ENCODE measurements at places on chromosomes 1 and 21.
A peak's percentile ranks its signal among the peaks of the same experiment; 100 is the strongest.

- DNase-seq, result peak; percentile 85
Observed at GRCh38 chr1:151457911-151458801, 1.1 kb downstream of the POGZ start.

- no peak for DNase-seq
Observed at GRCh38 chr1:18045203-18045602, 62.4 kb upstream of the IGSF21 start.

DNA sequence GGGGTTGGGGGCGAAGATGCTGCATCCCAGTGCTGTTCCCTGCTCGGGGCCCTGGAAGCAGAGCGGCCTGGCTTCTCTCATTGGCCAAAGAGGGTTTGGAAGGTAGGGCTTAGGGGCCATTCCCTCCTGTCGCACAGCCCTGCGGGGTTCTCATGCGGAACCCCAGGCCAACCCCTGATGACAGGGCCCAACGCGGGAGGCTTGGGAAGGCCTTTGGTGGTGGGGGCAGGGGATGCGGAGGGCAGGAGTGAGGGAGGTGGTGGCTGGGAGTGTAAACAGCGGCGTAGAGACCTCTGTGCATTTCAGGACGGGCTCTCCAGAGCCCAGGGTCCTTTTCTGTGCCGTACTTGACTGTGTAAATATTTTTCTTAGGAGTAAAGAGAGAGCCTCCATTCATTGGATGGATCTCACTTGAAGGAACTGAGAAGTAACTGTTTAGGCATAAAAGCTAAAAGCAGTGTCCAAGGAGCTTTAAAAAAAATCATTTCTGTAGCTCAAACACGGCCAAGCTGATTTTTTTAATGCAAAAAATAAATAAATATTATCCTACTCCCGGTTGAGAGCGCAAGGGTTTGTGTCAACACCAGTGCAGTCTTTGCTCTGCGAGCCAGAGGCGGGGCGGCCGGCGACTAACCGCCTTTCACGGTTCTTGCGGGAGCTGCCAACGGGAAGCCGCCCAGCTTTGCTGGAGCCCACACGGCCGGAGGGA lies 169.1 kb downstream of the PRDM16 start:
- peak; percentile 3 for DNase-seq

DNA sequence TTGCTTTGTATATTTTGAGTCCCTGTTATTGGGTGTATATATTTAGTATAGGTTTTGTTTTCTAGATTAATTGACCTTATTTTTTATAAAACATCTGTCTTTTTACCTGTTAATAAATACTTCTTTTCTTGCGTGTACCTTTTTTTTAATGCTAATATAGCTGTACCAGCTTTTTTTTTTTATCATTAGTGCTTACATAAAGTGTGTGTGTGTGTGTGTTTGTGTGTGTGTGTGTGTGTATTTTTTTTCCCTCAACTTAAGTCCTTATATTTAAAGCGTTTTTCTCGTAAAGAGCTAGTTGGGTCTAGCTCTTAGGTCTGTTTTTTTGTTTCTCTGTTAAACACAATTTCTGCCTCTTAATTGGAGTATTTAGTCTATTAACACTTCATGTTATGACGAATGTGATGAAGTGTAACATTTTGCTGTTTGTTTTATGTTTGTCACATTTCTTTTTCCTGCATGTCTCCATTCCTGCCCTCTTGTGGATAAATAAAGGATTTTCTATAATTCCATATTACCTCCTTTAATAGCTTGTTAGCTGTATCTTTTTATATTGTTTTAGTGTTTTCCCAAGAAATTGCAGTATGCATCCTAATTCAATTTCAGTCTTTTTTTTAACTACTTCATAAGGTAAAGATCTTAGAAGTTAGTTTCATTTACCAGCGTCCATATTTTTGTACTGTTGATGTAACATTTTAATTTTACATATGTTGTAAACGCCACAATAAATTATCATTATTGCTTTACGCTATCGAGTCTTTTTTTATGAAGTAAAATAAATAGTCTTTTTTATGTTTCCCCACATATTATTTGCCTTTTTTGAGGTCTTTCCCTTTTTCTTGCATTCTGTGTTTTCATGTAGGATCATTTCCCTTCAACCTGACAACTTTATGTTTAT lies 4.3 kb downstream of the PRMT2 start:
- DNase-seq, result no peak

GRCh38 chr1:195195423-195196057 lies 1412.7 kb downstream of the KCNT2 start:
- no peak for DNase-seq

DNA sequence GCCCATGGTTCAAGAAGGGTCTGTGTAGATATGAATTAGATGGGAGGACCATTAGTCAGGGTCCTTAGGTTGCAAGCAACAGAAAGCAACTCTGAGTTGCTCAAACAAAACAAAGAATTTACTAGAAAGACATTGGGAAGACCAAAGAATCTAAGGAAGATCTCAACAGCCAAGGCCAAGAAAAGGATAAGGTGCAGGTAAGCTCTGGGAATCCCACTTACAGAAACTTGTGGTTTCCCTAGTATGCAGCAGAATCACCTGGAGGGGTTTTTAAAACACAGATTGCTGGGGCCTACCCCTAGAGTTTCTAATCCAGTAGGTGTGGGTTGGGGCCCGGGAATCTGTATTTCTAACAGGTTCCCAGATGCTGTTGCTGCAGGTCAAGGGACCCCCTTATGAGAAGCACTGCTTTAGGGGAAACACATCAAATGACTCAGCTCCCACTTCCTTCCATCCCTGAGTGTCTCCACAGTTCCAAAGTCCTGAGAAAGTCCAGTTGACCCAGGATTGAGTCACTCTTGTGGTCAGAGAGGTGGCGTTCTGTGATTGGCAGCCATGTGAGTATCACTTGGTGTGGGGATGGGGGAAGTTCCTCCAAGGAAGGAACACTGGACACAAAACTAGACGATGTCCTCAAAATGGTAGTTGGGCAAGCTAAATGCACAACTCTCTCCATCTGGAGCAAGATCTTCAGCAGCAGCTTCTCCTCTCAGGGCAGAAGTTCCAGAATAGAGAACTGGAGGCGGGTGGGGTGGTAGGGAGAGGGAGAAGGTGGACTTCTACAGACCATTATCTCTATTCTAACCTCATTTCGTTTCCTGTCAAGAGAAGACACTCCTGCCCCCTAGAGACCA lies 24.2 kb upstream of the EYA3 start:
- peak; percentile 71 for DNase-seq

DNA sequence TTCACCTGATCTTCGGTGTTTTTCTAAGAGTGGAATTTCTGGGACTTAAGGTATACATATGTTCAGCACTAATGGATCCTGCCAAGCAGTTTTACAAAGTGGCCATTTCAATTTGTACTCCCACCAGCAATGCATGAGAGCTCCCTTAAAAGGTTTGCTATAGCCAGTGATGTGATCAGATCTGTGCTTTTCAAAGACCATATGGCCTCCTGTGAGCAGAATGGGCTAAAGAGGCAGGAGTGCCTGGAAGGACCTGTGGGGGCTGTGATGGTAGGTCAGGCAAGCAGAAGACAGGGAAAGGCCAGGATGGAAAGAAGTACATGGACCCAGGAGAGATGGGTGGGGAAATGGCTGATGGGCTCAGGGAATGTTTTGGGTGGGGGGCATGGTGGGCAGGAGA lies 252.7 kb downstream of the DISC1 start:
- DNase-seq, result no peak

DNA sequence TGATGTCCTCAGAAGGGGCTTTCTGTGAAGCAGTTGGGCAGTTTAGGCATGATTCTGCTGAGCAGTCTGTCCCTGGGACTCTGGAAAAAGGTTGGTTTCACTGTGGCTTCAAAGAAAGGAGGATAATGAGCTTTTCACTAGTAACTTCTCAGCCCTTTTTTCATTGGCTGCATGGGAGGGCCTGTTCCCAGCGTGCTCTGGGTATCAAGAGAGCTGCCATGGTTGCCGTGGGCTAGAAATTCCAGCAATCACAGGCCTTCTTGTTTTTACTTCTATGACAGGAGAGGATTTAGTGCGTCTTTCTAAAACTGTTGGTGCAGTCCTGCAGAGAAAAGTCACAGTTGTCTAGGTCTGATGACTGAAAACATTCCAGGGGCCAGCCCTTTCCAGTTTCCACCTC lies 7.2 kb downstream of the SZRD1 start:
- no peak for DNase-seq

GRCh38 chr1:171834821-171835220 lies 6.5 kb upstream of the DNM3 start:
- no peak for DNase-seq

- no peak for DNase-seq
Observed at GRCh38 chr1:108007531-108007930, 42.6 kb upstream of the VAV3 start.

- DNase-seq, result peak; percentile 15
Observed at GRCh38 chr1:196207612-196208217, 400.5 kb downstream of the KCNT2 start.

GRCh38 chr1:226654668-226655055 lies 84.4 kb downstream of the ITPKB start:
- DNase-seq, result no peak

DNA sequence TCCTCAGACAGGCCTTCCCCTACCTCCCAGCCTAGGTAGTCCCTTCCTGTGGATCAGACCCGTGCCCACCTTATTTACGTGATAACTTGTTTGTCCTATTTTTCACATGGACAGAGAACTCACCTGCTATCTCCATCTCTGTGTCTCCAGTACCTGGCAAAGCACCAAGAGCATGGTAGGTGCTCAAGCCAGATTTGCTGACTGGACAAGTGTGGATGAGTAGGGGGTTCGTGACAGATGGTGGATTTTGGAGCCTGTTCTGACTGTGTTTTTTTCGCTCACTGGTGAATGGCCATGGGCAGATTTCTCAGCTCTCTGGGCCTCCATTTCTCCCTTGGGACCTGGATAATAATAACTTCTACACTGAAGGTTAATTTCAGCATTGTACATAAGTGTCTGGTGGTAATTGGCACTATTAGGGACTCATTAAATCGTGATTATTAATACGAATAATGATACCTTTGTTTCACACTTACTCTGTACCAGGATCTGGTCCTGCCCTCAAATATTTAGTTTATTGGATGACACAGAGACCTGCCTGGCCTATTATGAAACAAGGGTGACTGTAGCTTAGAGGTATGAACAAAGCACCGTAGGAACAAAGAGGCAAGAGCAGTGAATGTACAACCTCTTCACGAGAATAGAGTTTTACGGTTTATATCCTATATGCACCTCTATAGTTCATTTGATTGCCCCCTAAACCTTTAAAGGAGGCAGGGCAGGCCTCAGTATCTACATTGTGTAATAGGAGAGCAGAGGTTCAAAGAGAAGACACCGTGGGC lies 24.5 kb upstream of the SLC26A9 start:
- peak; percentile 36 for DNase-seq

DNA sequence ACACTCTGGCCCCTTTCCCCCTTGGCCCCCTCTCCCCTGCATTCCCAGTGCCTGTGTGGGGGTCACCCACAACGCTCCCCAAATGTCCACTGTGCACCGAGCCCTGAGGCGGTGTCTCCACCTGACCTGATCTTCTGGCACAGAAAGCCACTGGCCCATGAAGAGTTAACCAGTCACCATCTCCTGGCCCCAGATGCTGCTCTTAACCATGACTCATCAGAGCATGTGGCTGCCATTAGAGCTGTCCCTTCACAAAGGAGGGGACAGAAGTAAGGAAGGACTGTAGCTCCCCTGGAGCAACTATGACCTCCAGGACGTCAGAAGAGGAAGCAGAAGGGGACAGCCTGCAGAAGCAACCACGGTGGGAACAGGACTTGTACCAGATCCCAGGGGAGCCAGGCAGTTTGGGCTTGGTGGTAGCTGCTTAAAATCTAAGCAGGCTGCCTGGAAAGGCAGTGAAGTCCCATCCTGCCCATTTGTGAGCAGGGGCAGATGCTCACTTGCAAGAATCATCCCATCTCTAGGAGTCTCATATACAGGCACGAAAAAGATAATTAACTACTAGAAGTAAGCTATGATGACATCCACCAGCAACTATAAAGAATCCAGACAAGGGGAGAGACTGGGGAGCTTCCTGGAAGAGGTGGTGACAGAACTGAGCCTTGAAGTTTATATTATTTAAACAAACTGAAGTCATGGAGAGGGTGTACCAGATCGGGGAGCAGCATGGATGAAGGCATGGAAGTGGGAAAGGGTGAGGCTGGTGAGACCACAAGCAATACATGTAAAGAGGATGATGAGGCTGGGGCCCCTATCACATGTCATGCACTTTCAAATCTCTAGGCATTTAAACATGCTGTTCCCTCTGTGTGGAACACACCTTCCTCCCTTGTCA lies 1.1 kb upstream of the TTC39A start:
- DNase-seq, result peak; percentile 40

DNA sequence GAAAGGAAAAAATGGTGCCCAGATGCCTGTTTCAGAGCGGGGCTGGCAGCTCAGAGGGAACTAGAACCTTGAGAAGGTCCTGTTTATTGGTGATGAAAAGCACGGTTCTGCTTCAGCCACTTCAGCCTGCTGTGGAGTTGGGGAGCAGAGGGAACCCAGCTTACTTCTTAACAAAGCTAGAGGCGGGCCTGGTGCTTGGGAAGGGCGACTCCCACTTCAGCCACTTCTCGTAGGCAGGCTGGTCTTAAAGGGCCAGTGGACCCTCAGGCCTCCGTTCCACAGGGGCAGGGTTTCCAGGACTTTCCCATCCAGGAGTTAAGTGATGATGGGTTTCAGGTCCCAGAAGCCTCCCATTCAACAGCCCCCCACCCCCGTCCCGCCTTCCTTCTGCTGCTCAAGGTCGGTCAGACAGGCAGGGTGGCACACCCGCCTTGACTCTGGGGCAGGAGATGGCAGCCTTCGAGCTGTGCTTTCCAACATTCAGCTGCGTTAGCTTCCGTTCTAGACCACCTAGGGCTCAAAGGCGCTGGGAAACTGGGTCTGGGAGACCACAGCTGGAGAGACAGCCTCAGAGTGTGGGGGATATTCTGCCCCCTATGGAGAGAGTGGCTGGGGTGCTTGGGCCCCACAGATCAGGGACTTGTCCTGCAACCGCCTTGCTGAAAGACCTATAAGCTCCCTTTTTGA lies 3.4 kb downstream of the RUNX3 start:
- peak; percentile 26 for DNase-seq

DNA sequence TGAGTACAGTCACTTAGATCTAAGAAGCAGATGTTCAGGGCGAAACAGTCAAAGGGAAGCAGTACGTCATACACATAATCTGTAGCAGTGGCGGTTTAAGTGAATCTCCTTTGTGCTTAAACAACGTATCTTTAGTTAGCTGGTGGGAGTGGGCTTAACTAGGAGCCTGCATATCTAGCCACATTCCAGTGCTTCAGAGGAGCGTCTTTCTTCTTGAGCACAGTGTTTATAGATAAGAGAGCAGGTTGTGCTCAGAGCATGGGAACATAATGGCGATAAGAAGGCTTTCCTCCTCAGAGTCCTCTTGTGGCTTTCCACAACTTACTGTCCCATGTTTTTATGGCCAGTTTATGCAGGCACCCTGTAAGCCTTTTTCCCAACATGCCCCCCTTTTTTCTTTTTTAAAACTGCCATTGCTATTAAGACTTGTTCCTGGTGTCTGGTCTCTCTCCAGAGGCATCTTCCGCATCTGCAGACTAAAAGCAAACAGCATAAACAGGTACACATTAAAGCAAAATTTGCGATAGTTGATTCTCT lies 3.2 kb downstream of the DAP3 start:
- DNase-seq, result no peak

DNA sequence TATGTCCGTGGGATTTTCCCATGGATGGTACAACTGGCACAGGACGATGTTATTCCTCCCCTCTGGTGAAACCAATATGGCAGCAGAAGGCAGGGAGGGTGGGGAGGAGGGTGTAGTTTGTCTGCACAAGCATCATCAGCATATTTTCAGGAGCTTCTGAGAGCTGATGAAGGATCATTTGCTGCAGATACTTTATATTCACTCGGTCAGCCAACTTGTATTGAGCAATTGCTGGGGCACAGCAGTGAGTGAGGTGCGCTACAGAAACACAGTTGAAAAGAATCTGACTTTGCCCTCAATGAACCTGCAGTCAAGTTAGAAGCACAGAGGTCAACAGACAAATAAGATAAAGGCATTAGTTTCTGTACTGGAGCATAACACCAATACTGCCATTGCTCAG lies 13.0 kb downstream of the PKP1 start:
- no peak for DNase-seq
